ENCODE measurements at places on chromosomes 12 and 14. TPM values are rescaled to one million over a fixed set of nuclear protein-coding genes. Genes with fewer than 3 reads are reported as not detected.

AHNAK2 gene
- 25.0 TPM for total RNA-seq

GLIPR1L1 gene
- not detected for total RNA-seq

A2M gene
- not detected for total RNA-seq

HAL gene
- total RNA-seq: 1.5 TPM

SH2B3 gene
- total RNA-seq: 34.6 TPM

GAS2L3 gene
- 27.8 TPM for total RNA-seq

SUSD6 gene
- total RNA-seq: 9.3 TPM

CISTR gene
- total RNA-seq: not detected

LALBA gene
- total RNA-seq: not detected

EML5 gene
- total RNA-seq: 0.66 TPM

C12orf50 gene
- not detected for total RNA-seq

DDN gene
- 3.5 TPM for total RNA-seq

All from PC-3 (cell line).